A673 (cell line): ENCODE measurements at places on chromosomes 13 and 19. TPM values are rescaled to one million over a fixed set of nuclear protein-coding genes. Genes with fewer than 3 reads are reported as not detected.

Gene MYO9B
- total RNA-seq: 85.2 and 85.4 TPM in 2 replicates

Gene GJB2
- not detected in 2 replicates for total RNA-seq

Gene KIR2DL4
- total RNA-seq: not detected in 2 replicates

DNA sequence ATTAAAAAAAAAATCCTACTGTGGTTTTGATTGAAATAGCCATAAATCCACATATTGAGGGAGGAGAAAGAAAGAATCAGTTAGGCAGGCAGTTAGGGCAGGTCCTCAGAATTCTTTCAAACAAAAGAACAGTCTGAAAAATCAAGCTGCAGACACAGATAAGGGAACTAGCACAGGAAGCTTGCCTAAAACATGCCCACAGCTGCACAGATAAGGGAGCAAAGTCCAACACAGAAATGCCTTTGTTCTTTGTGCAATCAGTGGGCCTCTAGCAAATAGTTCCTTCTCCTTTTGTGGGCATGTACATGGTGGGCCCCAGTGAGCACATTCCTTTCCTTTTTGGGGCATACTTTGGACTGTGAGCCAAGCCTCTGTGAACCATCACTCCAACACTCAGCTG is 42.7 kb downstream of the UTP14C start:
- H3K36me3 ChIP-seq: no peaks in the 10 kb centered on the region
- H3K4me1 ChIP-seq: peaks cover under 1% of the 10 kb centered on the region
- no peak overlapping the region for H3K27ac ChIP-seq
- H3K27me3 ChIP-seq: no peaks in the 10 kb centered on the region
- no peak for DNase-seq

GRCh38 chr19:34482380-34483250 is 1.1 kb downstream of the WTIP start:
- H3K4me1 ChIP-seq: no peaks in the 10 kb centered on the region
- H3K27ac ChIP-seq: no peak overlapping the region
- no peaks in the 10 kb centered on the region for H3K36me3 ChIP-seq
- no peaks in the 10 kb centered on the region for H3K27me3 ChIP-seq
- DNase-seq: peak; percentile 47
- H3K4me3 ChIP-seq: peak overlapping the region; percentile 61

DNA sequence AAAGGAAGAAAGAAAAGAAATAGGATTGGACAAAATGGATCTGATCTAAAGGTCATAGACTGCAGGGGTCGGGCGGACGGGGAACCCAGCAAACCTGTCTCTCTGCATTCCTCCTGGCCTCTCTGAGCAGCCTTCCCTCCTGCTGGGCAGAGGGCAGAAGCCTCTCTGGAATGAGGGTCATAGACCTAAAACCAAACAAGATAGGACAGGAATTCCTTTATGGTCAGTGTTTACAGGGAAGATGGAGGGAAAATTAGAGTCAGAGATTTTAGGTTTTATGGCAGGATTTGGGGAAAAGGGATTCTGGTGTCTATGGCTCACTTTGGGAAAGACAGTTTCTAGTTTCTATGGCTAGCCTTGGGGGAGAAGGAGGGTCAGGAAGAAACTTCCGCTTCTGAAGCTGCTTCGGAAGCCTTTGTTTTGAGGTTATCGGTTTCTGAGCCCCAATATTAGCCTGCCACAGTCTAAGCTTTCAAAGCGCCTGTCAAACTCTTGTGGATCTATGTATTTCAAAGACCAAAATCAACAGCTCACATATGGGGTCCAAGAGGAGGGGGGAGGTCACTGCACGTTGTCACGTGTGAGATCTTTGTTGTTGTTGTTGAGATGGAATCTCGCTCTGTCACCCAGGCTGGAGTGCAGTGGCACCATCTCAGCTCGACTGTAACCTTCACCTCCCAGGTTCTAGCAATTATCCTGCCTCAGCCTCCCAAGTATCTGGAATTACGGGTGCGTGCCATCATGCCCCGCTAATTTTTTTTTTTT is 18.9 kb upstream of the DPRX start:
- no peak overlapping the region for H3K4me3 ChIP-seq
- no peak for DNase-seq
- H3K4me1 ChIP-seq: no peaks in the 10 kb centered on the region
- H3K27ac ChIP-seq: no peak overlapping the region
- no peaks in the 10 kb centered on the region for H3K27me3 ChIP-seq

DNA sequence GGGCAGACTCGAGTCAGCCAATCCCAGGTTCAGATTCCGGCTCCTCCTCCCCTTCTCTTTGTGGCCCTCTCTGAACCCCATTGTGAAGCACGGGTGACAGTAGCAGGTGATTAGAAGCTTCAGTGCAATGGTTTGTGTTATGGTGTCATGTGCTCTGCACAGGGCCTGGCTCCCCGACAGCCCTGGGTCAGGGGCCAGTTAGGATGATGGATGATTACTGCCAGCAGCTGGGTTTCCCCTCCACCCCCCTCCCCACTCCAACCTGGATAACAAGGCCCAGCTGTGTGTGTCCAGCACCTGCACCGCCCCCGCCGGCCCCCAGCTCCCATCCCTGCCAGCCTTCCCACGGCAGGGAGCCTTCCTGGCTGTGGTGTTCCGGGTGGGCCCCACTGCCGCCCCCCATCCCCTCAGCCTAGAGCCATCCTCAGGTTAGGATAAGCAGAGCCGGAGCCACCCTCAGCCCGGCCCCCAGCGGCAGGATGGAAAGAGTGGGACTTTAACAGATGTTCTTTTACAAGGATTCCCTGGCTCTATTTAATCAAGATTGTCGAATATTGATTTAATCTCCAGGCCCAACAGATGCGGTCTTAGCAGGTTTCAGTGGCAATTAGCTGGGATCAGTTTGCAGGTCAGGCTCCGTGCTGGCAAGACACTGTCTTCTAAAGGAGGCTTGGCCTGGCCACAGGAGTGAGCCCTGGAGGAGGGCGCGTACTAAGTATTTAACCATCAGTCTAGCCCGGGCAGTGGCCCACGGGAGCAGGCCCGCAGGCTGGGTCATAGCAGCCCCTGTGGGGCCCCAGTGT is 156.2 kb downstream of the SIPA1L3 start:
- H3K4me3 ChIP-seq: no peak overlapping the region
- H3K4me1 ChIP-seq: no peaks in the 10 kb centered on the region
- H3K36me3 ChIP-seq: no peaks in the 10 kb centered on the region
- no peaks in the 10 kb centered on the region for H3K27me3 ChIP-seq
- H3K27ac ChIP-seq: no peak overlapping the region
- no peak for DNase-seq

- H3K27me3 ChIP-seq: no peaks in the 10 kb centered on the region
- peak overlapping the region; percentile 11 for H3K4me3 ChIP-seq
- H3K36me3 ChIP-seq: no peaks in the 10 kb centered on the region
- no peak for DNase-seq
- peaks cover 88% of the 10 kb centered on the region for H3K4me1 ChIP-seq
Observed at GRCh38 chr13:98216711-98217285, 39.7 kb upstream of the RNF113B start.

- no peak for DNase-seq
- H3K4me1 ChIP-seq: no peaks in the 10 kb centered on the region
- no peaks in the 10 kb centered on the region for H3K36me3 ChIP-seq
- no peak overlapping the region for H3K4me3 ChIP-seq
- no peak overlapping the region for H3K27ac ChIP-seq
Observed at GRCh38 chr13:48961379-48961778, 14.3 kb upstream of the FNDC3A start.

DNA sequence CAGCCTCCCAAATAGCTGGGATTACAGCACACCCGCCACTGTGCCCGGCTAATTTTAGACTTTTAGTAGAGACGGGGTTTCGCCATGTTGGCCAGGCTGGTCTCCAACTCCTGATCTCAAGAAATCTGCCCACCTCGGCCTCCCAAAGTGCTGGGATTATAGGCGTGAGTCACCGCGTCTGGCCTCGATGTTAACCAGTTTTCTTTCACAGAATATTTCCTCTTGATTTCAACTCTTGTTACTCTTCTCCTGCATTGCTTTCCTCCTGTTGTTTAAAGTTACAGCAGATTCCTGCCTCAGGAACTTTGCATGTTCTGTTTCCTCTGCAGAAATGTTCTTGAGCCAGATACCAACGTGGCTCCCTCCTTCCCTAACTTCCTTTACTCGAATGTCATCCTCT is 3.7 kb upstream of the PEX11G start:
- no peaks in the 10 kb centered on the region for H3K27me3 ChIP-seq
- no peaks in the 10 kb centered on the region for H3K4me1 ChIP-seq
- no peak overlapping the region for H3K4me3 ChIP-seq
- no peak for DNase-seq
- no peaks in the 10 kb centered on the region for H3K36me3 ChIP-seq
- no peak overlapping the region for H3K27ac ChIP-seq

DNA sequence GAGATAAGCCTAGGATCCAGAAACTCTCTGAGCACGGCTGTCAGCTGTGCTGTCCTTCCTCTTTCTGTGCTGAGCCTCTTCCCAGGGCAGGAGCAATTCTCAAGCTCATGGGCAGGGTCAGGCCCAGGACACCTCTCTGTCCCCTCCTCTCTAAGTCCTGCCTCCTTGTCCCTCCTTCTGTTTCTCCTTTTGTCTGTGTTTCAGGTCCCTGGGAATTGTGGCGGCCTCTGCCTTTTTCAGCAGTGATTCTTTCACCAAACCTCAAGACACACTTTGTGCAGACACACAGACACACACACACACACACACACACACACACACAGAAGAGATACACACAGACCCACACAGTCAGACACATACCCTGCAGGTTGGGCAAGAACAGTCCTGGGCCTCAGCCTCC is at the start of gene PSG1:
Gene PSG1 (minus strand): TSS at position 101 of the 400 bp plus-strand sequence. CDS start 132 bp downstream, outside the sequence.
- no peak within 1 kb of the TSS for H3K4me3 ChIP-seq
- H3K27me3 ChIP-seq: peaks cover 3% of the 10 kb centered on the region
- DNase-seq: no peak
- H3K27ac ChIP-seq: no peak within 1 kb of the TSS
- no peaks in the 10 kb centered on the region for H3K36me3 ChIP-seq
- no peaks in the 10 kb centered on the region for H3K4me1 ChIP-seq

DNA sequence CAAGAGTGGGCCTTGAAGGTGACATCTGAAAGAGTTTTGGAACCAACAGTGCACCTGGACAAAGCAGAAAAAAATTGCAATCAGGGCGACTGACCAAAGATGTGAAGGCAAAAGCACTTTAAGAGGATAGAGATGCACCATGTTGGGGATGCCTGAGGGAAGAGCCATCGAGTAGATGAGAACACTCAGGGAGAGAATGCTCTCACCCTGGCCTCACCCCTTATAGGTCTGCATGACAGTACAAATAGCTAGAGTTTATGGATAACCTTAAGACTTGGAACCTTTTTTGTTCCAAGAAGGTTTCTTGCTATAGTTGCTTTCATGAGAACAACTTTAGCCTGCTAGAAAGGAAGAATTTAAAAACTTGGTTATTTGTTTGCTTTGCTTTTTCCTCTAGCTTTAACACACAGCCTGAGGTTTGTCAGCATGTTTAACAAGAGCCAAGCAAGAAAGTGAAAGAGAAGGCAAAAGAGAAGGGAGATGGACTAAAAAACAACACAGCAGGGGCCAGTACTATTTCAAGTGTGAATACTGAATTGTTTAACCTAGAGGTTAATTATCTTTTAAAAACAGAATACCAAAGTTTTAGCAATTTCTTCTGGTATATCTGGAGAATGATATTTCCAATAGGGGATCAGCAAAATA is 418.9 kb downstream of the DIAPH3 start:
- H3K36me3 ChIP-seq: no peaks in the 10 kb centered on the region
- H3K4me1 ChIP-seq: peaks cover 28% of the 10 kb centered on the region
- H3K27me3 ChIP-seq: no peaks in the 10 kb centered on the region
- H3K27ac ChIP-seq: peak overlapping the region; percentile 55
- no peak for DNase-seq

Gene ALOX5AP
- not detected in 2 replicates for total RNA-seq
